ENCODE measurements at places on chromosomes 5 and 9.

DNA sequence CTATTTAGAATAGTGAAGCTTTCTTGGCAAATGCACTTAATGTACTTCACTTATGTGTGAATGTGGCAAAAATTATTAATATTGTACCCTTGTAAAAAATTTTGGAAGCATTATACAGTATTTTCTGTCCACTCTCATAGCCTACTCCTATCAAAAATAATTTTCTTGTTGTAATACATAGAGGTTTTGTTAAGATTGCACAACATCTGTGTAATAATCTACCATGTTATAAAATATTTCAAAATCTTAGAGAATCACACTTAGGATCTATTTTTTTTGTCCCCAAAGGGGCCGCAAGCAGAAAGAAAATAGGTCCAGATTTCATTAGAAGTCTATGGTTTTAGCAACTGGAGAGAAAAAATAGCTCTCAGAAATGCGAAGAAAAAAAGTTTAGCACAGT, 945.9 kb downstream of the CDH18 start:
- DNase-seq, result no peak

DNA sequence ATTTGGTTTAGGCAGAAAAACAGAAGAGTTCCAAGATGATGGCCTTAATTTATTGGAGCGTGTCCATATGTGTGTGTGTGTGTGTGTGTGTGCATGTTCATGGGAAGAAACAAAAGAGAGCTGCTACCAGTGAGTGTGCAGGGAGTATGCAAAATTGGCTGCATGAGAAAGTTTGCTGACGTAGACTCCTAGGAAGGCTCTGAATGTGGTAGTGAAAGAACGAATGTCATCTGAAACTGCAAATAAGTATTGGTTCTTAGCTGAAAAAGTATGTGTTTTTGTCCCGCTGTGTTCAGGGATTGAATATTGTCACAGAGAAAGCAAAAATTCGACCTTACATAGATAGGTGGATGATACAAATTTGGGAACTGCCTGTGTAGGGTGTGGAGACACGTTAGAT, 542.6 kb upstream of the COX7C start:
- no peak for DNase-seq

GRCh38 chr5:89120719-89121118, 237.7 kb upstream of the MEF2C start:
- no peak for DNase-seq

DNA sequence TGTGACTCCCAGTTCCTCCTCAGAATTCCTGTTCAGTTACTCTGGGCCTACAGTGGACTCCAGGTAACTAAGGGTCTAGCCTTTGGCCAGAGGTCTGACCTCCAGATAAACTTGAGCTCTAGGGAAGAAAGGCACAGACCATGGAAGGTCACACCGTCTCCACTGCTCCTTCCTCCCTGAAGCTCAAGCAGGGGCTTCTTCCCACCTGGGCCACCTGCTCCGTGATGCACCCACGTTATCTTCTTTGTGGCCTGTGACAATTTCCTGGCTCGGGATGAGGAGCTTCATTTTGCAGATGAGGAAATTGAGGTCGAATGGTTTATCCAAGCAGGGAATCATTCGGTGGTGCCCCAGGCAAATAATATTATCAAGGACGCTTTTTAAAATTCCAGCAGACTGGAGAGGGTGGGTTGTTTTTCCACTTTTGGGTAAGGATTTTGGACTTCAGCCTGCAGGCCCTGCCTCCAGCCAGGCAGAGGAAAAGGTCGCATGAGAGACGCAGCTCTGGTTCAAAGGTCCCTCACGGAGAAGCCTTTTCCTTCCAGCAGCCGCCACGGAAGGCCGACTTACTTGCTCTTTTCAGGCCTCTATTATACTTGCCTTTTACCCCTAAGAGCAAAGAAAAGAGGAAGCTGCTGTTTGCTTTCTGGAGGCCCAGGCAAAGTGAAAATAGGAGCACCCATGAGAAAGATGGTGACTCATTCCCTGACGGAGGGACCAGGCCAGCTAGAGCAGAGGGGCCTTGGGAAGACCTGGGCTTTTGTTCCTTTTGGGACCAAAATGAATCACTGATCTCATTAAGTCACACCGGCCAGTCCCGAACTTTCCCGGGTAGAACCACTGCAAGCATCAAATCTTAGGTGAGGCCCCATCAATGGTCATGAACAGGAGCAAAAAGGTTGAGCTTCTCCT, 22.8 kb upstream of the DUSP1 start:
- DNase-seq, result no peak

GRCh38 chr5:80142996-80143395, 107.8 kb downstream of the THBS4 start:
- no peak for DNase-seq

- DNase-seq, result no peak
Observed at GRCh38 chr5:117144086-117144485, 569.5 kb upstream of the SEMA6A start.

DNA sequence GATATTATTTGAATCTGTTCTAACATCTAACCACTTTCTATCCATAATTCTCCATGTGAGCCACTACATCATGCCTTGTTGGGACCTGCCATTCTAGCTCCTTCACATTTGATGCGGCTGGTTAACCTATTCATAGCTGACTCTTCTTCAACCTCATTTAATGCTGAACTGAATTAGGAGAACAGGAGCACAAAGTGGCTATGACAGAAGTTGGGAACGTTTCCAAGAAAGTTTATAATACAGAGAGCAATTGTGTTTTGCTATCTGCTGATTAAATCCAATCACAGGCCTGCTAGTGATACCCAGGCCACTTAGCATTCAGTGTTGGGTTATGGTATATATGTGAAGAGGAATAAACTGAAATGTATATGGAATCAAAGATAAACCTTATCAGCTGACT, 440.3 kb downstream of the PTPRD start:
- DNase-seq, result no peak

- DNase-seq, result no peak
Observed at GRCh38 chr9:92696619-92697018, 26.7 kb upstream of the IPPK start.

DNA sequence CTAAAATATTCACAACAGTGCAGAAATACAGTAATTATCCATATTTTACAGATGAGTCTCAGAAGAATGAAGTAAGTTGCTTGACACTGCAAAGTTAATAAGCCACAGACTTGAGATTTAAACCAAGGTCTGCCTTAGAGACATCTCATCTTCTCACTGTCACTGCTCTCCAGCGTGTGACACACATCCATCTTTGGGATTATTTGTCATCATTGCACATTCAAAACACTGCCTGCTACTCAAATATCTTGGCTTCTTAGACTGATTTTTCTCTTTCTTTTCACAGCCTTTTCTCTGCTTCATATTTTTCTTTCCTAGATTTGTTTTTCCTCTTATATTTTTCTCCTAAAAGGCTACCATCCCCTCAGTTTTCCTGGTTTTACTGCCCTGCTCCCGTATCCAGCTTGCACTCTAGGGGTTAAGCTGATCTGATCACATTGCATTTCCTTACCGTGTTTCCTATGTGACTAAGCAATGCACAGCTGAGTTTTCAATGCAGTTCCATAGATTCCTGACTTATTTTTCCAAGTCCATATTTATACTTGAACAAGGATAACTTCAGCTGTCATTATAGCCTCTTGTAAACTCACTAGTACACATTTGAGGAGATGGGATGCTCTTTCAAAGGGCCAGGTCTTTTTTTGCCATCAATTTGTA, 353.0 kb downstream of the PLK2 start:
- DNase-seq, result no peak

DNA sequence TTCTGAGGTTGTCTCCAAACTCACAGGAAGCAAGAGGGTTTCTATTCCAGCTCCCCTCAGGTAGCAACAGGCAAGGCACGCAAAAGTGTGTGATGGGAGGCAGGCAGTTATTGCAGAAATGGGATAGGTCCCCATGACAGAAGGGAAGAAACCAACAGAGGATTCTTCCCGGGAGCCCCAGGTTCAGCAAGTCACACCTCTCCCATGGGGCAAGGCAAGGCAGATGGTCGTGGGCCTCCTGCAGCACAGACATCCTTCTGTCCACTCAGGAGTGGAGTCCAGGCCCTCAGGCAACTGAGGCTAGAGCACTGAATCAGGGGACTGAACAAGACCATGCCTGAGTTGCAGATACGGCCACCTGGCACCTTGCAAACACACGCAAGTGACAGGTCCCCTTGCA, 424.9 kb upstream of the IRX4 start:
- no peak for DNase-seq

- peak; percentile 98 for DNase-seq
Observed at GRCh38 chr9:130962418-130963316, 23.6 kb upstream of the FIBCD1 start.

- peak; percentile 67 for DNase-seq
Observed at GRCh38 chr5:60649288-60649917, 50.6 kb downstream of the DEPDC1B start.

DNA sequence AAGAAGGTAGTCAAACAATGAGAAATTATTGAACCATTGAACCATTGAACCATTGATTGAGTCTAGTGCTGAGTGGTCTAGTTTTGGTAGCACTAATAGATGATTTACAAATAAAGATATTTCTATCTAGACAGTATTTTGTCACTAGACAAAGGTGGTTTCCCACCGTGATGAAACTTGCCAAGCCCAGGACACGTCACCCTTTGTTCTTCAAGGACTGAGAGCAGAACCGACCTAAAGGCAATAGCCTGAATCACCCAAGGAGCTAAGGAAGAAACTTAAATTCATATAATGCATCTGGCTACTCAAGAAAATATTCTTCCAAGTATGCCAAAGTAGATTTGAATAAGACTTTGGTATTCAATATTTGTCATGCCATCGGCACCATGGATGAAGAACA, 103.3 kb downstream of the ESM1 start:
- DNase-seq, result no peak

DNA sequence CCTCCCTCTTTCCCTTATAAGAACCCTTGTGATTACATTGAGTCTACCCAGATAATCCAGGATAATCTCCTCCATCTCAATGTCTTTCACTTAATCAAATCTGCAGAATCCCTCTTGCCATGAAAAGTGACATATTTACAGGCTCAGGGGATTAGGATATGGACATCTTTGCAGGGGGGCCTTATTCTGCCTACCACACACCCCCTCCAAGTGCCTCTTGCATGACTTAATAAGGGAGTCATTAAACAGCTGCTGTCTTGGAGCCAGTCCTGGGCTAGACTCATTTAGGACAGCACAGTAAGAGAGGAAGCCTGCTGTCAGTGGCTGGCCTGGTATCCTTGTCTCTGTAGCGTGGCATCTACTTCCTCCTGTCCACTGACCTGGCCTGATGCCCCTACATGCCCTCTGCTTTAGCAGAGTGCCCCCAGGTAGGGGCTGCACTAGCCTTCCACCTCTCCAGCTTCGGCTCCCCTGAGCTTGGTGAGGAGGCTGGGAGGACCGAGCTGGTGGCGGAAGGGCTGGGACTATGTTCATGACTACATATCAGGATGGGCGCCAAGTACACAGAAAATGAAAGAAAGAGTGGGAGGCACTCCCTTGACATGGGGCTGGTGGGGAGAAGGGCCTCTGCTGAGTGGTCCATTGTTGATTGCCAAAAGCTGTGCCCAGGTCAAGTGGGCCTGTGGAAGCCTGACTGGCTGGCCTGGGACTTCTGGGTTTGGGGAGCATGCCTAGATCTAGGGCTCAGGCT, 17.2 kb downstream of the ENHO start:
- no peak for DNase-seq

- DNase-seq, result no peak
Observed at GRCh38 chr5:5295351-5295750, 127.1 kb upstream of the ICE1 start.

- DNase-seq, result no peak
Observed at GRCh38 chr5:61217214-61217613, 54.9 kb upstream of the SMIM15 start.

DNA sequence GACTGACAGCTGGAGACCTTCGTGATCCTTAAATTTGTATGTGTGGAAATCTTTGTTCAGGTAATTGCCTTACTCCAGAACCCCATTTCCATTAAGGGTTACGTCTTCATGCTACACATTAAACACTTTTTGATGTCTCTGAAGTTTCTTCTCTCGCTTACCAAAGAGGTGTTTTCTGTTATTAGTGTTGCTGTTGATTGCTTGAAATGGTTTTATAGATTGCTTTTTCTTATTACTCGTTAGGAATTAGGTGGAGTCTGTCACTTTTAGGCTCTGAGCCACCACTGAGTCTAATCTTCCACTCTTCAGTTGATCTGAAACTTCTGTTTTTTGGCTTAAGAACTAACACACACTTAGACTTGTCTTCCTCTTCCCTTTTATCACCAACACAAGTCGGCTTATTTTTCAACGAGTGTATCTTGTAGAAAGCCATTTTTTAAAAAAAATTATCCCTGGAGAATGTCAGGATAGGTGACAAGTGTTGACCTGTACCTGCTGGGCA, 62.2 kb upstream of the PPARGC1B start:
- no peak for DNase-seq

GRCh38 chr5:54792611-54793404, 192.6 kb downstream of the ESM1 start:
- DNase-seq, result no peak

GRCh38 chr5:27962198-27962597, 923.8 kb upstream of the CDH9 start:
- DNase-seq, result no peak

- DNase-seq, result no peak
Observed at GRCh38 chr5:68432682-68433081, 217.1 kb downstream of the PIK3R1 start.

- no peak for DNase-seq
Observed at GRCh38 chr5:140166911-140167310, 8.1 kb upstream of the CYSTM1 start.

DNA sequence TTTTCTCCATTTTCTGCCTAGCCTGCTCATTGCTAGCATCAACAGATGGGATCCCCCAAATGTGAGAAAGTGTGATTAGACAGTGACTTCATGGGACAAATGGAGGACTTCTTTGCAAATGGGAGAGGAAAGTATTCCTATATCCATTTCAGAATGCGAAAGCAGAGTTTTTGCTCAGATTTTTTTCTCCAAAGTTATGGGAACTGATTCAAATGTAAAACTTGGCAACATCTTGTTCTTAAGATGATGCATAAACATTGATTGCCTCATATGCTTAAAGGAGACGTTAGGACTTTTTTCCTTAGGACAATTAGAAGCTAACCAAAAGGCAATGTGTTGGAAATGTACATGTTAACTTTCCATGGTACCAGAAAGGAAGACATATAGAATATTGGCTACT, 704.3 kb upstream of the ZNF608 start:
- no peak for DNase-seq

GRCh38 chr9:134783699-134784039, 96.9 kb upstream of the FCN2 start:
- DNase-seq, result no peak

DNA sequence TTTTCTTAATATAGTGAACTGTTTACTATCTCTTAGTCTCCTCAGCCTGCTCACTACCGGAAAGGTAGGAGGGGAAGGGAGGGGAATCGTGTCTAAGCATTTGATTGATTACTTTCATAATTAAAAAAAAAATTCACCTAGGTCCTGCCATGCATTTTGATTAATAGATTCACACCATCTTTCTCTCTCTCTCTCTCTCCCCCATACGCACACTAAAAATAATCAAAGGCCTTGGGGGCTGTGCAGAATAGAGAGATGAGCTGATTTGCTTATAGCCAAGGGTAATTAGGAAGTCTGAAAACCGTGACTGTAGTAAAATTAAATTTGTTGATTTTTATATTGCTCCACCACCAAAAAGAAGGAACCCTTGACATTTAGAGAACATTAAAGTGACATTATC, 49.6 kb downstream of the CD180 start:
- DNase-seq, result no peak

GRCh38 chr9:19931098-19931890, 142.5 kb upstream of the SLC24A2 start:
- no peak for DNase-seq

GRCh38 chr5:58582803-58583491, at the start of gene RAB3C:
Gene RAB3C, plus strand, starts transcription at chr5:58583075. Its CDS starts 134 bp downstream, at chr5:58583209.
- DNase-seq, result no peak

- DNase-seq, result no peak
Observed at GRCh38 chr5:44943647-44944046, 134.9 kb downstream of the MRPS30 start.

Measured in RKO (cell line).